Thyroid gland (tissue), 4 donors: ENCODE measurements at places on chromosomes 7 and 10. TPM values are rescaled to one million over a fixed set of nuclear protein-coding genes. Genes with fewer than 3 reads are reported as not detected.

The SLK gene
- total RNA-seq, result 70.3 TPM

DNA sequence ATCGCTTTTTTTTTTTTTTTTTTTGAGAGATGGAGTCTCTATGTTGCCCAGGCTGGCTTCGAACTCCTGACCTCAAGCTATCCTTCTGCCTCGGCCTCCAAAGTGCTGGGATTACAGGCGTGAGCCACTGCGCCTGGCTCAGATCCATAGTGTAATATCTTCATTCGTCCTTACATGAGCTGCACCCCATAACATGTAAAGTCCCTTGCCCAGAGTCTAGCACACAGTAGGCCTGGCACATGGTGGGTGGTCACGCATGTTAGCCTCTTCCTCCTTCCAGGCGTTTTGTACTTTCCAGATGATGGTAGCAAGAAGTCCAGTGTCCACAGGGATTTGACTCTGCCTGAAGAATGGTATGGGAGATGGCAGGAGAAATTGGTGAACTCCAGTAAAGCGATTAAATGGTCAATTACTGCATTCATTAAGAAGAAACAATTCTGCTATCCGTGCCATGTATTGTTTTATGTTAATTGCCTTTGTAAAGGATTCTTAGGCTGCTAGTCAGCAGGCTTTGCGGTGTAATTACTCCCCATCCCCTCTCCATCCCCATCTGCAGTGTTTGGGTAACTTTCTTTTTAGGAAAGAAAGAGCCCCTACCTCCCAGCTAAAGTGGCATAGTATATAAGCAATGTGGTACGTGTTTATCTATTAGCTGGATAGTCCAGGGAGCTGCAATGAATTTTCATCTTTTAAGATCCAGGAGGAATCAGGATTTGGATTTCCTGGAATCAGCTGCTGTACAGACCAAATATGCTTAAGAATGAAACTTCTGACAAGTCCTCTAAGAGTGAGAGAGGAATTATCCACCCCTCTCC lies 1.2 kb downstream of the TPST1 start:
- H3K27ac ChIP-seq, result peak overlapping the region; percentile 37
- peaks cover 16% of the 10 kb centered on the region for H3K4me1 ChIP-seq
- no peak for DNase-seq
- H3K27me3 ChIP-seq, result no peaks in the 10 kb centered on the region
- H3K4me3 ChIP-seq, result peak overlapping the region; percentile 93
- no peaks in the 10 kb centered on the region for H3K36me3 ChIP-seq

DNA sequence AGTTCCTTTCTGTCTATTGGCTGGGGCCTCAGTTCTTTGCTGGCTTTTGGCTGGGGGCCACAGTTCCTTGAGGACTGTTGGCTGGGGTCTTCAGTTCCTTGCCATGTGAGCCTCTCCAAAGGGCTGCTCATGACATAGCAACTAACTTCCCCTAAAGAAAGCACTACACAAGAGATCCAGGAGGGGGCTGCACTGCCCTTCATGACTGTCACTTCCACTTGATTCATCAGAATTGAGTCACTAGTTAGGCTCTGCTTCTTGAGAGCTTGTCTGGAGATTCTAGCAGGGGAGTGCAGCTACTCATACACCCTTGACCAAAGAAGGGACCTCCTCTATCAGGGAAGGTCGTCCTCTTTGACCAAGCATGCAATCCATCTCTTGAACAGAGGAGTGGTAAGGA lies 38.0 kb upstream of the MKX start:
- no peaks in the 10 kb centered on the region for H3K4me1 ChIP-seq
- peak; percentile 33 for DNase-seq
- no peak overlapping the region for H3K27ac ChIP-seq
- no peaks in the 10 kb centered on the region for H3K36me3 ChIP-seq
- no peak overlapping the region for H3K4me3 ChIP-seq
- no peaks in the 10 kb centered on the region for H3K27me3 ChIP-seq

GRCh38 chr7:120988591-120989256 lies at the start of gene CPED1:
Gene CPED1, plus strand, starts transcription at chr7:120988711. Its CDS starts 911 bp downstream, at chr7:120989622.
- H3K27ac ChIP-seq, result peak within 1 kb of the TSS; percentile 87
- H3K27me3 ChIP-seq, result no peaks in the 10 kb centered on the region
- no peaks in the 10 kb centered on the region for H3K4me1 ChIP-seq
- peak within 1 kb of the TSS; percentile 22 for H3K4me3 ChIP-seq

DNA sequence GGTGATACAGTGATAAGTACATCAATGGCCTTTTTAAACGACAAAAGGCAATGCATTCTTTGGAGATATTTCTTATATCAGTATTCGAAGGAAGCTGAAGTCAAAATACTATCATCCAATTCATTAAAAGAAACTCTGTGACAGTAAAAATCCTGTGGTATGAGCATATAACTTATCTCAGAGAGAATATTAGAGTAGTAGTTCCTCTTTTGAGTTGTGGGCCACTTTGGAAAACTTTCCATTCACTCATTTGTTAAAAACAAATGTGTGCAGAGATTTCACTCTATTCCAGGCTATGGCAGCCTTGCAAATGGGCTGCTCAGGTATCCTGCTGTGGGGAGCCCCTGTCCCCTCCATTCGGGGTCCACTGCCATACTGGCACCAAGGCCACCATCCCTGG lies 55.3 kb upstream of the ZNF438 start:
- H3K4me1 ChIP-seq, result no peaks in the 10 kb centered on the region
- H3K27me3 ChIP-seq, result no peaks in the 10 kb centered on the region
- no peaks in the 10 kb centered on the region for H3K36me3 ChIP-seq
- no peak overlapping the region for H3K27ac ChIP-seq
- no peak overlapping the region for H3K4me3 ChIP-seq
- no peak for DNase-seq

GRCh38 chr10:97334370-97335175 lies at the start of gene FRAT2:
Gene FRAT2, minus strand, starts transcription at chr10:97334729. Its CDS starts 157 bp downstream, at chr10:97334572.
- no peaks in the 10 kb centered on the region for H3K27me3 ChIP-seq
- peak within 1 kb of the TSS; percentile 84 for H3K4me3 ChIP-seq
- H3K36me3 ChIP-seq, result no peaks in the 10 kb centered on the region
- peak; percentile 92 for DNase-seq
- peak within 1 kb of the TSS; percentile 89 for H3K27ac ChIP-seq
- H3K4me1 ChIP-seq, result peaks cover 31% of the 10 kb centered on the region

- no peak overlapping the region for H3K4me3 ChIP-seq
- no peak for DNase-seq
- no peaks in the 10 kb centered on the region for H3K4me1 ChIP-seq
- no peaks in the 10 kb centered on the region for H3K27me3 ChIP-seq
- no peak overlapping the region for H3K27ac ChIP-seq
Measured at GRCh38 chr10:109403551-109403950, 519.8 kb downstream of the XPNPEP1 start.
